Thymus (tissue), 14 donors: ENCODE measurements at places on chromosomes 7 and 10.

DNA sequence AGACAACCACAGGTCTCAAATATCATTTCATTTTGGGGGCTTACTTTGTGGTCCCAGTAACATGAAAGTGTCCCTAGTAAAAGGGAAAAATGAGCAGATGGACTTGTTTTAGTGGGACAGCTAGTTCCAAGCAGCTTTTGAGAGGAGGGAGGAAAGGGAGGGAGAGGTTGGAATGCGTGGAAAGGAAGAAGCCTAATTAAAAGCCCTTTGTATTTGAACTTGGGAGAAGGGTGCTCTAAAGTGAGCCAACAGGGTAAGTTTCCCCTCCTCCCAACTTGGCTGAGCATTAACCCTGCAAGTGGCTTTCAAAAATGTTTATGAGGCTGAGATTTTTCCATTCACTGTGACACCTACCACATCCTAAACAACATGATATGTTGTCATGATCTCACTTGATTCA lies 38.8 kb upstream of the LYZL1 start:
- H3K27ac ChIP-seq = no peak overlapping the region
- no peak for DNase-seq

- no peaks in the 10 kb centered on the region for H3K36me3 ChIP-seq
- no peak overlapping the region for H3K27ac ChIP-seq
- H3K4me3 ChIP-seq = no peak overlapping the region
- DNase-seq = no peak
- H3K4me1 ChIP-seq = no peaks in the 10 kb centered on the region
- H3K27me3 ChIP-seq = peaks cover 2% of the 10 kb centered on the region
These were observed 24.2 kb upstream of the SHH start for GRCh38 chr7:155836216-155837125.

DNA sequence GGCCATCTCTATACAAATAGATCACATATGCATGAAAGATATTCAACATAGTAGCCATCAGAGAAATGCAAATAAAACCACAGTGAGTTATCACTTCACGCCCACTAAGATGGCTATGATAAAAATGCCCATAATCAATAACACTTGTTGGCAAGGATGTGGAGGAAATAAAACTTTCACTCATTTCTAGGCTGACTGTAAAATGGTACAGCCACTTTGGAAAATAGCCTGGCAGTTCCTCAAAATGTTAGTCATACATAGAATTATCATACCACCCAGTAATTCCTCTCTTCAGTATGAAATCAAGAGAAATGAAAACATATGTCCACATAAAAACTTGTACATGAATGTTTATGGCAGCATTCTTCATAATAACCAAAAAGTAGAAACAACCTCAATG lies 324.9 kb downstream of the LRRTM3 start:
- no peak overlapping the region for H3K4me3 ChIP-seq
- DNase-seq = no peak
- H3K27me3 ChIP-seq = no peaks in the 10 kb centered on the region

GRCh38 chr7:86963599-86964230 lies 95.7 kb downstream of the ELAPOR2 start:
- H3K36me3 ChIP-seq = no peaks in the 10 kb centered on the region
- H3K4me1 ChIP-seq = no peaks in the 10 kb centered on the region
- H3K27ac ChIP-seq = no peak overlapping the region
- no peak overlapping the region for H3K4me3 ChIP-seq
- DNase-seq = no peak
- H3K27me3 ChIP-seq = no peaks in the 10 kb centered on the region

GRCh38 chr10:125079091-125079600 lies 81.2 kb downstream of the CTBP2 start:
- H3K27me3 ChIP-seq = no peaks in the 10 kb centered on the region
- H3K36me3 ChIP-seq = no peaks in the 10 kb centered on the region
- H3K4me1 ChIP-seq = no peaks in the 10 kb centered on the region
- H3K4me3 ChIP-seq = no peak overlapping the region

DNA sequence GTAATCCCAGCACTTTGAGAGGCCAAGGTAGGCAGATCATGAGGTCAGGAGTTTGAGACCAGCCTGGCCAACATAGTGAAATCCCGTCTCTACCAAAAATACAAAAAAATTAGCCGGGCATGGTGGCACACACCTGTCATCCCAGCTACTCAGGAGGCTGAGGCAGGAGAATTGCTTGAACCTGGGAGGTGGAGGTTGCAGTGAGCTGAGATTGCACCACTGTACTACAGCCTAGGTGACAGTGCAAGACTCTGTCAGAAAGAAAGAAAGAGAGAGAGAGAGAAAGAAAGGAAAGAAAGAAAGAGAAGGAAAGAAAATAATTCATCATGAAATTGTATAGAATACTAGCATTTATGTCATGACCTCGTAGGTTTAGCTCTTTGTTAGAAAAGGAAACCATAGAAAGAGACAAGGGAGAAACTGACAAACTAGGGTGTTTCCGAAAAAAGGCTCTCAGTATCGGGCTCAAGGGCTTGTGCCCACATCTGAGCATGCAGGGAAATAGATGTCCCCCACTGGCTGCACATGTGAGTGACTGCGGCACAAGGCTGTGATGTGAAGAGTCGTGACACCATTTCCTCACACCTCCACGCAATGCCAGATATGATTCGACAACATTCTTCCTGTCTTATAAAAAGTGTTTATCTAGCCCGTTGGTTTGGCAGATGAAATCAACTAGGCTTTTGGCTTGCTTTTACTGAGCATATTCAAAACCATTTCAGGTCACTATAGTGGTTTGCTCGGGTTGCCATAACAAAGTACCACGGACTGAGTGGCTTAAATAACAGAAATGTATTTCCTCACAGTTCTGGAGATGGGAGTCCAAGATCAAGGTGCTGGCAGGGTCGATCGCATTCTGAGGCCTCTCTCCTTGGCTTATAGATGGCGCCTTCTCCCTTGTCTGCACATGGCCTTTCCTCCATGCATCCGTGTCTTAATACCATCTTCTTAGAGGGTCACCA lies 2.0 kb downstream of the SRGN start:
- H3K27me3 ChIP-seq = no peaks in the 10 kb centered on the region
- H3K4me3 ChIP-seq = peak overlapping the region; percentile 59
- H3K27ac ChIP-seq = peak overlapping the region; percentile 95
- DNase-seq = no peak
- H3K4me1 ChIP-seq = peaks cover 13% of the 10 kb centered on the region

DNA sequence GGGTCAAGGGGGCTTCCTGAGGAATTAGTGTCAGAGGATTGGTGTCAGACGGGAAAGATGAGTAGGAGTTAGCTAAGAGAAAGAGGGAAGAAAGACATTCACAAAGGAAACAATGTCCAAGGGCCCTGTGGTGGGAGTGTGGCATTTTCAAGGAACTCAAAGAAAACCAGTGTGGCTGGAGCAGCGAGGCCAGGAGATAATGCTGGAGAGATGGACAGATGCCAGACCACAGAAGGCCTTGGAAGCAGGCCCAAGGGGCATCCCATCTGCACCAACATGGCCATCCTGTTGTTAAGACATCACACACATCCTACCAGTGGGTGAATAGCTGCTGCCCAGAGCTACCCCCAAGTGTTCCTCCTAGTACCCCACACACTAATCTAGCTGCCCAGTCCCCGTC lies 36.1 kb upstream of the CUL1 start:
- H3K27ac ChIP-seq = no peak overlapping the region
- H3K27me3 ChIP-seq = no peaks in the 10 kb centered on the region
- no peaks in the 10 kb centered on the region for H3K4me1 ChIP-seq
- no peaks in the 10 kb centered on the region for H3K36me3 ChIP-seq
- H3K4me3 ChIP-seq = no peak overlapping the region
- no peak for DNase-seq

DNA sequence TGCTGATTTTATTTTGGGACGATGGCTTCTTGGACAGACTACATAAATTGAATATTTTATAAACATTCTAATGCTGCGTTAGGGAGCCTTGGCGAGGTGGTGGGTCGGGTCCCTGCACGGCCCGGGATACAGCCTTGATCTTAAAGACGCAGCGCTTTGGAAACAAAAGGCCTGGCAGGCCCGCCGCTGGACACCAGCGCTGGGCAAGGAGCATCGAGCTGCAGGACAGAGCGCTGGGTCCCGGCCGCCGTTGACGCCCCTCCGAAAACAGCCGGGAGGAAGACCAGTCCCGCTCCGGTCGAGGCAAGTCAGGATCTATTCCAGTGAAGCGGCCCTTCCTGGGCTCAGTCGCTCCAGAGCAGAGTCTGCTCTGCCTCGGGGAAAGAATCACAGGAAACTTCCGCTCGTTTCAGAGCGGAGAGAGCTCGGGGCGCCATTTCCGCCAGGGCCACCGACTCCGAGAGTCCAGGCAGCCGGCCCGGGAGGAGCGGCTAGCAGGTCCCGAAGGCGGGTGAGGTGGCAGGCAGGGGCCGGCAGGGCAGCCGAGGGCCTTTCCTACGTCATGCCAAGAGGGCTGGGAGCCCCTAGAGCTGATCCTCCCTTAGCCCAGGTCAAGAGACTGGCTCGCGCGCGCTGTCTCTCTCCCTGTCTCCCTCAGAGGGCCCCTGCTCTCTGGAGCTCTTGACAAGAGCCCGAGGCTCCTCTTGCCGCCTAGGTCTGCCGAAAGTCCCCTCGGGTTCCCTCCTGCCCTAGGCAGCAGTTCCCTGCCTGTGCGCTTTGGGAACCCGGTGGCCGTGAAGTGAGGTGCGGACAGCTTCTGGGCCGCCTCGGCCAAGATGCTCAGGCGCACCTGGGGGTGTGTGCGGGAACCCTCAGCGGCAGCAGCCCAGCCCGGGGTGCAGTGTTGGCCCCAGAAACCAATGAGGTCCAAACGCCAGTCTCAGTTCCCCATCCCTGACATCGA lies 1.4 kb upstream of the DRGX start:
- H3K4me1 ChIP-seq = no peaks in the 10 kb centered on the region
- no peak overlapping the region for H3K4me3 ChIP-seq
- no peaks in the 10 kb centered on the region for H3K36me3 ChIP-seq
- DNase-seq = no peak
- no peak overlapping the region for H3K27ac ChIP-seq

DNA sequence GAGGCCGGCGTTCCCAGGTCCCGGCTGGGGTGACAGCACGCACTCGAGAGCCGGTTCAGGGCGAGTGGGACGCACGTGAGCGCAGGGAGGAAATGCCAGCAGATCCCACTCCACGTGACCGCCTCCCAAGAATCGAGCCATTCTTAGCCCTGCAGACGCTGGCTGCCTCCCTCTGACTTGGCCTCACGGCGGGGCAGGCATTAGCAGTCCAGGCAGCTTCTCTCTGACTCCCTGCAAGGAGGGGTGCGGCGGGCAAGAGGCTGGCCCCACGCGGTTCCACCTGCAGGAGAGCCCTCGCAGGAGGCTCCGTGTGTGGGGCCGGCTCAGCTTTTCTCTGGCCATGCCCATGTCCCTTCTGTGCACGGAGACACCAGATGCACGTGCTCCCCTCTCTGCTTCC lies 10.1 kb downstream of the GPR146 start:
- peaks cover 26% of the 10 kb centered on the region for H3K27me3 ChIP-seq
- H3K4me3 ChIP-seq = no peak overlapping the region
- no peak for DNase-seq
